ENCODE measurements at places on chromosomes 4 and X.

DNA sequence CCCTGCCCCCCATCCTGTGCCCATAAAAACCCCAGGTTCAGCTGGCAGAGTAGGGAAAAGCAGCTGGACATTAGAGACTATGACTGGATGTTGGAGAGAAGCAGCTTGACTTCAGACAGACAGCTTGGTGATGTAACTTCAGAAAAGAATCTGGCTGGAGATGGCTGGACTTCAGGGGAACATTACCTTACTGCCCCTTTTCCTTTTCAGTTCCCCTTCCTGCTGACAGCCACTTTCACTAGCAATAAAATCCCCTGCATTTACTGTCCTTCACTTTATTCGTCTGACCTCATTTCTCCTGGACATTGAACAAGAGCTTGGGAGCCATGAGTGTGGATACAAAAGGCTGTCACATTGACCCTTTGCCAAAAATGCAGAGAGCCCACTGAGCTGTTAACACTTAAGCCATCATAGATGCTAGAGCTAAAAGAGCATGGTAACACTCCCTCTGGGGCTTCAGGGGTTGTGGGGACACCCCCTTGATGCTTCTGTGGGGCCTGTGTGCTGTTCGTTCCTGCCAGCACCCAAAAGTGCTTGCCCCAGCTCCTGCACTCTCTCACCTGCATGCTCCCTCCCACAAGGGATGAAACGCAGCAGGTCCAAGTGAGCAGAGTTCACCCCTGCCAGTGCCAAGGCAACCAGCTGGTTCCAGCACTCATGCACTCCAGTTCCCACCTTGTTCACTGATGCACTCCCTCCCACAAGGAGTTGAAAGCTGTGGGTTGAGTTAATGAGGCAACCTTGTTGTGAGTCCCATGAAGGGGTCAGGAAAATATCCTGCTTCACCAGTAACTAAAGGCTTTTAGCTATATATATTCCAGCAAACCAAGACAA is 263.8 kb upstream of the NDST3 start:
- DNase-seq: no peak

- no peak for DNase-seq
Measured at GRCh38 chrX:15214588-15214987, 55.3 kb downstream of the ASB9 start.

- DNase-seq: no peak
Measured at GRCh38 chrX:13396924-13397323, 77.1 kb upstream of the ATXN3L start.

DNA sequence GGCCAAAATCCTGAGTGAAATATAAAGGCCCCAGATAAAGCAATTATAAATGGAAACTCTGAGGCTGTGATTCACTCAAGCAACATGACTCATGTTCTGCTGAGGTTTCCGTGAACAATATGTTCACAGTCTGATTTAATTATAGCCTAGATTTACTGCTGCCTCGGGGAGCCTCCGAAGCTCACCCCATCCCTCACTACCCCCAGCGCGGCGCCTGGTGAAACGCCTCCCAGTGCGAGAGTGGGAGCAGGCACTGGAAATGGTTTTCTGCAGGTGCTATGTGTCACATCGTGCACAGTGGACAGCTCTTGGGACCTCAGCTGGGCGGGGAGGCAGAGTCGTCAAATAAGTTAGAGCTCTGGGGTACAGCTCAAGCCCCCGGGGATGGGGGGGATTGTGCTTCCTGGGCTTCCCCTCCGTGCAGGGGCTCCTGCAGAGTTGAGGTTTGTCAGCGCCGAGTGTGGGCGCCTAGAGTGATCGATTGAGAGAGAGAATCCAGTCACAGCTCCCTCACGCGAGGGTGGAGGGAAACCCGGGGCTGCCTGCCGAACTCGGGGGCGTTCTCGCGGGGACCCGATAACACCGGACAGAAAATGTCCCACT is 110.6 kb downstream of the PHKA2 start:
- no peak for DNase-seq

GRCh38 chr4:168667376-168667775 is 170.5 kb downstream of the PALLD start:
- no peak for DNase-seq

- DNase-seq: no peak
Measured at GRCh38 chr4:24245491-24245820, 338.9 kb downstream of the DHX15 start.

DNA sequence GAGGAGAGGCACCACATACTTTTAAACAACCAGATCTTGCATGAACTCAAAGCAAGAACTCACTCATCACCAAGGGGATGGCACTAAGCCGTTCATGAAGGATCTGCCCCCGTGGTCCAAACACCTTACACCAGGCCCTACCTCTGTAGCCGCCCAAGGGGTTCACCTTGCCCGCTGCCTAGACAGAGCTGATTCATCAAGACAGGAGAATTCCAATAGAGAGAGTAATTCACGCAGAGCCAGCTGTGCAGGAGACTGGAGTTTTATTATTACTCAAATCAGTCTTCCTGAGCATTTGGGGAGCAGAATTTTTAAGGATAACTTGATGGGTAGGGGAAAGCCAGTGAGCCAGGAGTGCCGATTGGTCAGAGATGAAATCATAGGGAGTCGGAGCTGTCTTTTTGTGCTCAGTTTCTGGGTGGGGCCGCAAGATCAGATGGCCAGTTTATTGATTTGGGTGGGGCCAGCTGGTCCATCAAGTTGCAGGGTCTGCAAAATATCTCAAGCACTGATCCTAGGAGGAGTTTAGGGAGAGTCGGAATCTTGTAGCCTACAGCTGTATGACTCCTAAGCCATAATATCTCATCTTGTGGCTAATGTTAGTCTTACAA is 364.7 kb downstream of the PCDH7 start:
- DNase-seq: no peak

DNA sequence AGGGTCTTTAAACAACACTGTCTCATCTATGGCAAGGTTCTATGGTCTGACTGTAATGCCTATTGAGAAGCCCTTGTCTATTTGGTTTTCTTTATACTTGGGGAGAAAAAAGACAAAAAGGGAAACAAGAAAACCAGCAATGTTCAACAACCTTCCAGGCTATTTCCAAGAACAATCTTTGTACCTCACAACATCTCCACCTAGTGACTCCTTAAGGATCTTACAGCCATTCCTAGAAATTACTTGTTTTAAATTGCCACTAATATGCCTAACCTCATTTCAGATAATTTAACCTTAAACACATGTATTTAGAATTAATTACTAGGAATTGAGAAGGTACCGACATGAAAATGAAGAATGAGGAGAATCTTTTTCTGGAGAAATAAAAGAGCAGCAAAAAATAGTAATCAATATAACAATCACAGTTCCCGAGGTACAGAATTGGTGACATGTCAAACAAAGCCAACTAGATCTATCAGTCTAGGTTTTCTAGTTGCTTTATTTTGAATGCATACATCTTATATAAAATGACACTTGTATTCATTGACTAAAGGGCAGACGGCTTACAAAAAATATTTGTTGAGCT is 1.6 kb upstream of the RBM46 start:
- DNase-seq: no peak

- no peak for DNase-seq
Measured at GRCh38 chr4:81194286-81194685, 20.7 kb downstream of the PRKG2 start.

GRCh38 chr4:217891-218290 is 87.4 kb downstream of the ZNF732 start:
- no peak for DNase-seq

GRCh38 chr4:48102303-48102702 is 31.7 kb downstream of the TXK start:
- DNase-seq: no peak

DNA sequence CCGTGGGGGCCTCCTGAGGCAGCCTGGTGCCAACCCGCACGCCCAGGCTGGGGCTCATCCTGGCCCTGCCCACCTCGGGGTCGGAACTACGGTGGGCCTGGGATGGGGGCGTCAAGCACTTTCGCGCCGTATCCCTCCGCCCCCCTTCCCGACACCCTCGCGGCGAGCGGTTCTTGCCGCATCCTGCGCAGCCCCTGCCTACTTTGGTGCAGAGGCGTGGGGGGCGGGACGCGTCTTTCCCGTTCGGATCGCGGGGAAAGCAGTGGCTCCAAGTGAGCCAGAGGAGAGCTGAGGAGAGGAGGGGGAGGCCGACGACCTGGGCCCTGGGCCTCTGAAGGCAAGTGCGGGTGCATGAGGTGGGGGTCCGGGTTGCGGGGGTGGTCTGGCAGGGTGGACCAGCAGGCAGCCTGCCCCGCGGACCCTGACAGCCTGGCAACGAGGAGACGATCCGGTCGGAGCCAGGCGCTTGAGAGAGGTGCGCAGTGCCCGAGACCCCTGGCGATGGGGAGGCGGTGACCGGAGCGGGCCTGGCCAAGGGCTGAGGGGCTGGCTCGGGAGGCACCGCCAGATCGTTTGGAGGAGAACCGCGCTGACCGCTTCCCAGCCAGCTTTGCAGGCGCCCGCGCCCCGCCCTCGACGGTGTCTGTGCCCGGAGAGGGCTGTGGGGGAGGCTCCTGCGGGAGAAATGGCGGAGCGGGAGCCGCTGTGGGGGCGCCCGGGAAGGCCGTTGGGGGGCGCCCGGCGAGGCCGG is at the start of gene GPRASP2:
Gene GPRASP2 (plus strand): TSS at position 233 of the 751 bp plus-strand sequence. CDS start 2,422 bp downstream, outside the sequence.
- no peak for DNase-seq

Measured in stimulated activated CD4-positive, alpha-beta T cell treated with anti-CD3 and anti-CD28 coated beads, Interleukin-1b, Interleukin-23, amount 100 ng/mL, for 1 hour (primary cell).